Stimulated activated CD8-positive, alpha-beta memory T cell treated with anti-CD3 and anti-CD28 coated beads, Interleukin-2, amount 100 ng/mL, for 48 hours (primary cell): ENCODE measurements at places on chromosomes 3 and 15.
A peak's percentile ranks its signal among the peaks of the same experiment; 100 is the strongest.

DNA sequence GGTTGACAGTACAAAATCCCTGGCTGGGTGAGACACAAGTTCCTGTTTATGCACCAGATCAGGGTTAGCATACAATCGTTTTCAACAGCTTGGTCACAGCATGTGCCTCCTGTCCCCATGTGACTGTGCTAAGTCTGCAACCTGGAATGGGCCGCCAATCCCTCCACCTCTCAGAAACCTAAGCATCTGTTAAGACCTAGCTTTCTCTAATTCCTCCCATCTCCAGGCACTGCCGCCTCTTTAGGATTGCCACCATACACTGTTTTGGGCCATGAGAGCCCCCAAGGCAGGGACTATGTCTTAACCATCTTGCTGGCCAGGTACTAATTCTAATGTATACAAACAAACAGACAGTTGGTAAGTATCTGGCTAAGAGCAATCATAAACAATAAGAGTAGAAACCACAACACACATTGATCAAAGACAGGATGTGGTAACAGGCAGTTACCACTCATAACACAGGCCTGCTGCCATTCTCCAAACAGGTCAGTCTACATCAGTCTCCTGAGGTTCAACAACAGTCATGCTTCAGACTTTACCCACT is 25.6 kb downstream of the SEC22C start:
- no peak for DNase-seq

DNA sequence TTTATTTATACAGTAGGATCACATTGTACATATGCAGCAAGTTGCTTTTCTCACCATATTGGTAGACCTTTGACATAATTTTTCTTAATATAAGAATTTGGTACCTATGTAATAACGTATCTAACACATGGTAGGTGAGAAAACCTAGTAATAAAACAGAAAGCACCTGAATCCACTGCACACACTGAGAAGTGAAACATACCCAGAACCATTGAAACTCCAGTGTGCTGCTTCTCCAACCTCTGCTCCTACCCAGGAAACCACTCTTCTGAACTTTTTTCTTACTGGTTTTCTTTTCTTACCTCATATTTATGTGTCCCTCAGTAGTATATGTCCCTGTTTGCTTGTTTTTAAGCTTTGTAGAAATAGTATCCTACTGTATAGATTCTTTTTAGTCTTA is 293.0 kb downstream of the UBE2E2 start:
- no peak for DNase-seq

DNA sequence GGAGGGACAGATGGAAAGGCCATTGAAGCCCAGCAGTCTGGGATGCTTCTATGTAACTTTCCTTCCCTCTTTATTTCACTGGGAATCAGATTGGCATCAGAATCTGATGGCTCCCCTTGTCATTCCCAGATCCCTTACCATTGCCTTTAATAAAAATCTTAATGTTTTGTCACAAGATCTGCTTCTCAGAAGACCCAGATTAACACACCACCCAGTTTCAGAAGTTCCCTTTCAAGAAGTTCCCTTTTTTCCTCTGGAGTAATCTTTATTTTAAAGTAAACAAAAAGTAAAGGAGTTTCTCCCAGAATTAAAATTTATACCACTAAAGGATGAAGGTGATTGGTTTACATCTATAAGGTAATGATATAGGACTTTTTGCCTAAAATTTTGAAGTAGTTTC is 76.4 kb downstream of the UBR1 start:
- DNase-seq: no peak

GRCh38 chr3:23533996-23534395 is 271.8 kb upstream of the UBE2E1 start:
- no peak for DNase-seq

- no peak for DNase-seq
Observed at GRCh38 chr3:184405075-184406030, 25.5 kb downstream of the CHRD start.

- DNase-seq: no peak
Observed at GRCh38 chr3:52281981-52282801, 3.7 kb upstream of the WDR82 start.

DNA sequence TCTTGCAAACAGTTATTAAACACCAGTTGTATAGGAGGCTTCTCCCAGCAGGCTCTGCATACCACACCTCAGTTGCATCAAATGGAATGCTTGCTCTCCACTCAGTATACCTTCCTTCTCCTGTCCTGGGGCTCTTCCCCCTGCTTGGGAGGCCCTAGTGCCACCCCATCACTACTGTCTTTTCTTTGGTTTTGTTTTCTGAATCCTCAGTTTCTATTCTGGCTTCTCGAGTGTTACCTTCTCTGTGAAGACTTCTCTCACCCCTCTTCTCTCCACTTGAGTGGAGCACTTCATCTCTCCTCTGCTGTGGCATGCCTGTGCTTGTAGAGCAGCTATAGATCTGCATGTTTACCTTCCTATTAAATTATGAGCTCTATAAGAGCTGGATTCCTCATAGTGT is 75.7 kb upstream of the TPRG1 start:
- no peak for DNase-seq

DNA sequence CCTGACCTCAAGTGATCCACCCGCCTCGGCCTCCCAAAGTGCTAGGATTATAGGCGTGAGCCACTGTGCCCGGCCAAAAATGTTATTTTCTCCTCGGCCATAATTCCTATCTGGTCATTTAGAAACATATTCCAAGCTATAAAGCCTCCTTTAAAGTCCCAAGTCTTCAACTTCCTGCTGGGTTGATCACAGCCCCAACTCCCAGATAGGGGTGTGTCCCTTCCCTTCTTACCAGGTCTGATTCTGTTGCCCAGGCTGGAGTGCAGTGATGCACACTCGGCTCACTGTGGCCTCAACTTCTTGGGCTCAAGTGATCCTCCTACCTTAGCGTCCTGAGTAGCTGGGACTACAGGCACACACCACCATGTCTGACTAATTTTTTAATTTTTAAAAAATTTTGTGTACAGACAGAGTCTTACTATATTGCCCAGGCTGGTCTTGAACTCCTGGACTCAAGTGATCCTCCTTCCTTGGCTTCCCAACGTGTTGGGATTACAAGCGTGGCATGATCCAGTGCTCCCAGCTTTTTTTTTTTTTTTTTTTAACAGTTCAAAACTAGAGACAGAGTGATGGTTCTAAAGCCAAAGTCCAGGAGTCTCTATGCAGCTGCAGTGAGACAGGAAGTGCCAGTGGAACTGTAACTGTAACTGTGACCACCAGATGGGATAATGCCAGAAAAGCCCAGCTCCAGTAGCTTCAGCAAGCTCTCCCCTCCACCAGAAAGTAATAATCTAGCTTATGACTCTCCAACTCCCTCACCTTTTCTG is 8.2 kb upstream of the PRKAR2A start:
- DNase-seq: no peak

DNA sequence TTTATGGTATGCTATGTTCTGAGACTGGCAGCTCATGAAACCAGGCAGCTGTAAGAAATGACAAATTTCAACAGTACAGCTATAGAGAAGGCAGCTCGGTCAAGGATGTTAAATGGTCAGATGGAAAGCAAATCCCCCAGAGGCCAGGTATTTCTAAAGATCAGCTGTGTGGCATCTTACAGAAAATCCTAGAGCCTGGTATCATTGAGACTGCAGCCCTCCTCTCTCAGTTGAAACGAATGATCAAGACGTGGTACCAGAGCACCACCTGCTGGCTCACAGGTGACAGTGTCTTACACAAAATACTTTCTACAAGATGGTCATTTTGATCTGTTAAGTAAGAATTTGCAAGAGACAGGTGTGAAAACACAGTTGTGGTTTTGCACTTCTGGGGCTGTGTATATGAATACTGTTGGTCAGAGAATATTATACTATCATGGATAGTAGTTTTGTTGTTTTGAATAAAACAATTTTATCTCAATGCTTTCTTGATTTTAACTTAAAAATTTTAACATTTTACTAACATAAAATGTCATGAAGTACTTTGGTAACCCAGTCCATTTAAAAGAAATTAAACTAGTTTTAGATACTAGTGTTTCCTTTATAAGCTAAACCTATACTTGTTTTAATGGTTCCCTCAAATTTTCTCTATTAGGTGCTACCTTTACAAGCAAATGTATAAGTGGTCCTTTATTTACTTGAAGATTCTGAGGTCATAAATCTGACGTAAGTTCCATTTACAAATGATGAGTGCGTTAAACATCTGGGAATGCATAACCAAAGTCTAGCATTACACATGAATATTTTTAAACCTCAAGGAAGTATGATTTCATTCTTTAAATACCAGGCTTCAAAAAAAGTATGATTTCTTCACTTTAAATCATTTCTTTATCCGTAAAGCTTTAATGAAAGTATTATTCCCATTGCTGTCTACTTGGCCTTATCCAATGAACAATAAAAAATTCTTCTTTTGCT is 121.8 kb downstream of the PDZRN3 start:
- DNase-seq: peak; percentile 21

GRCh38 chr15:66893294-66893693 is 172.1 kb upstream of the SMAD3 start:
- DNase-seq: no peak

- no peak for DNase-seq
Observed at GRCh38 chr15:68386587-68387288, 45.2 kb downstream of the ITGA11 start.
